ENCODE measurements at places on chromosomes 5 and 9.

- DNase-seq = no peak
Measured at GRCh38 chr5:80607832-80608231, 37.8 kb upstream of the ANKRD34B start.

DNA sequence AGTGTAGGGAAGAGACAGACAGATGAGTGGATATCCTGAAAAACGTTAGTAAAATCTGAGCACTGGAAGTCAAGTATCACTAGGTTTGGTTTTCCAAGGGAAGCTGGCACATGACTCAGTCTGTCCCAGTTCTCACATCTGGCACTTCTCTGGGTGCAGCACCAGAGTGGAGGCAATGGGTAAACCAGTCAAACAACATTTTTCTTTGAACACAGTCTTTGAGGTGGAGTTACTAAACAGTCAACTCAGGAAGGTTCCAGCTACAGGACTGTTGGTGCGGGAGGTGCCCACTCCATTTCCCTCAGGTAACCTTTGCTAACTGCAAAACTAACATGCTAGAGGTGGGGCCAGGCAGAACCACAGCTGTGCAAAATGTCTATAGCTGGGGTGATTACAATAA, 301.4 kb upstream of the RFX3 start:
- peak; percentile 77 for DNase-seq

GRCh38 chr5:77423022-77423750, 68.9 kb downstream of the WDR41 start:
- no peak for DNase-seq

DNA sequence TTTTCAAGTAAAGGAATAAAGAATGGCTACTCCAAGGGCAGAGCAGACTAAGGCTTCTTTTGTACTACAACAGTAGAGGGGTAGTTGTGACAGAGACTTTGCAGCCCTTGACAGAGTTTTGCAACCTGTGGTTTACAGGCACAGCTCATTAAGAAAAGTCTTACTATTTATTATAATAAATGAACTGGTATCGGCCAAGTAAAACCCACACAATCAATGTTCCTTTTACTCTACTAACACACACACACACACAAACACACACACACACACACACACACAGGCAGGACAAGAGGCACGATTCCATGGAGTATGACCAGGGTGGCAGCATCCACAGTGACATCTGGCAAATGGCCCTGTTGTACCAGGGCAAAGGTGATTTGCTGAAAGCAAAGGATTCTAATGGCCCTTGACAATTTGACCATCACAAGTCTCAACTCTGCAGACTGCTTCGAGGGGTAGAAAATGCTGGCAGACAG, 59.1 kb upstream of the GOLPH3 start:
- DNase-seq = no peak

- DNase-seq = no peak
Measured at GRCh38 chr9:117672369-117672768, 31.8 kb upstream of the TLR4 start.

DNA sequence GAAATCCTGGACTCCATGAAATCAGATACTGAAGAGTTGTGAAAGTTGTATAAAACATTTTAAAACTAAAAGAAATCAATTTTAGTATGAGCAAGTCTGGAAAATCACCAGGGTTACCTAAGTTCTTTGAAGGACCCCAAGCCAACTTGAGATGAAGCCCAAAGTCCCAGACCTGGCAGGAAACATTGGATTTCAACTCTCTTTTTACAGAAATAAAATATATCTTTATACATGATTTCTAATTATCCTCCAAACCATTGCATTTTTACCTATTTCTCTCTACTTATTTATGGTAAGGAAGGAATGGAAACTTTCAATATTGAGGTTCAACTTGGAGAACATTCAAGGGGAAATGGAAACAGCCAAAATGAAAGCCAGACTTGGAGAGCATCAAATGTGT, 390.6 kb upstream of the C9orf72 start:
- DNase-seq = no peak

- DNase-seq = no peak
Measured at GRCh38 chr9:627336-627970, 214.0 kb upstream of the DMRT1 start.

DNA sequence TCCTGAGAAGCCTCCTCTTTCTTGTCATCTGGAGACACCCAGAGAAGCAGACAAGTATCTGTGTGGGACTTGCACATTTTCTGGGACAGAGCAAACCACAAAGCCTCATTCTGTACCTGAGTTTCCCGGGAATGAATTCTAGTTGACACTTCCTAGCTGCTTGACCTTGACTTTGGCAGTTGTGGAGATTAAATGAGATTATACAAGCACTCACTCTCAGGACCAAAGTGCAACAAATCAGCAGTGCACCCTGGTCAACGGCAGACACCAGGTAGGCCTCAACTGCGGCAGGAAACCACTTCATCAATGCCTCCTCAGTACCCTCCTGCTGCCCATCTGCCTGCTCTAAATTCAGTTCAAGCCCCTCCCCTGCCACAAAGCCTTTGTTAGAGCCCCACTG, 114.7 kb upstream of the PANK3 start:
- no peak for DNase-seq

DNA sequence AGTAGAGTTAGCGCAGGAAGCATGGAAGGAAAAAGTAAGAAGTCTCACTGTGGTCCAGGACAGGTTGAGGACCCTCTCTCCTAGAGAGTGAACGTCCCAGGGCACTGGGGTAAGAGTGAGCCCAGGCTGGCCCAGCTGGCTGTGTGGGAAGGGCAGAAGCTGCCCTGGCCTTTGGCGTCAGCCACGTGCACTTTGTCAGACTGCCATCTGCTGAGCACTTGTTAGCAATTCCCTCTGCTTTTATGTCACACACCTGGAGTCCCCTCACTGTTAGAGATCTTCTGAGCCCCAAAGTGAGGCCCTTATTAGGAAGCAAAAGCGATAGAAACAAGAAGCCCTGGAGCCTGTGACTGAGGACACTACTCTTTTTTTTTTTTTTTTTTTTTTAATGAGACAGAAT, 79.1 kb downstream of the UGCG start:
- DNase-seq = peak; percentile 10

GRCh38 chr9:251398-251797, 36.7 kb downstream of the DOCK8 start:
- no peak for DNase-seq

GRCh38 chr5:134095887-134096589, 18.4 kb upstream of the TCF7 start:
- no peak for DNase-seq

DNA sequence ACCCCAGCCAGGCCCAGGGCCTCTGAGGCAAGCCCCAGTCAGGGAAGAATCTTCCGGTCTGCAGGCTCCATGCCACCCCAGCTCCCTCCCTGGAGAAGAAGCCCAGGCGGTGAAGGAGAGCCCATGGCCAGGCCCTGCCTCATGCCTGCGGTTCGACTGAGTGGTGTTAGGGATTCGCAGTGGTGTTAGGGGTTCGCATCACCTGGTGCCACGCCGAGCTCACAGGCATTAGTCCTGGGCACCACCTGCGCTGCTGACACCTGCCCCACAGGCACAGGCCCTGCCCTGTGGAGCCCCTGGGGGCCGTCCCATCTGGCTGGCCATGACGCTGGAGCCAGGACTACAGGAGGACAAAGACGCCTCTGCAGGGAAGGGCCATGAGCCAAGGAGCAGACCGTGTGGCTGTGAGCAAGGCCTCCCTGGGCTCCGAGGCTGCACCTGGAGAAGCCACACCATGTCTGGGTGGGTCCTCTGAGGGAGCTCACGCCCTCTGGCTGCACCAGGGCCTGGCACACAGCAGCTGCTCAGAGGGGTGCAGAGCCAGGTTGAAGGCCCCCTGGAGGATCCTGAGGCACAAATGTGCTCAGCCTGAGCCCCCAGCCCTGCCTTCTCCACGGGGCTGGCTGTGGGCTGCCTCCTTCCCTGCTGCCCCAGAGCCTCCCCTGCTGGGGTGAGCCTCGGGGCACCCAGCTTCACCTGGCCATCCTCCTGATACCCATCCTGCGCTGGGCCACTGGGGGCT, 27.6 kb upstream of the RNF130 start:
- no peak for DNase-seq

DNA sequence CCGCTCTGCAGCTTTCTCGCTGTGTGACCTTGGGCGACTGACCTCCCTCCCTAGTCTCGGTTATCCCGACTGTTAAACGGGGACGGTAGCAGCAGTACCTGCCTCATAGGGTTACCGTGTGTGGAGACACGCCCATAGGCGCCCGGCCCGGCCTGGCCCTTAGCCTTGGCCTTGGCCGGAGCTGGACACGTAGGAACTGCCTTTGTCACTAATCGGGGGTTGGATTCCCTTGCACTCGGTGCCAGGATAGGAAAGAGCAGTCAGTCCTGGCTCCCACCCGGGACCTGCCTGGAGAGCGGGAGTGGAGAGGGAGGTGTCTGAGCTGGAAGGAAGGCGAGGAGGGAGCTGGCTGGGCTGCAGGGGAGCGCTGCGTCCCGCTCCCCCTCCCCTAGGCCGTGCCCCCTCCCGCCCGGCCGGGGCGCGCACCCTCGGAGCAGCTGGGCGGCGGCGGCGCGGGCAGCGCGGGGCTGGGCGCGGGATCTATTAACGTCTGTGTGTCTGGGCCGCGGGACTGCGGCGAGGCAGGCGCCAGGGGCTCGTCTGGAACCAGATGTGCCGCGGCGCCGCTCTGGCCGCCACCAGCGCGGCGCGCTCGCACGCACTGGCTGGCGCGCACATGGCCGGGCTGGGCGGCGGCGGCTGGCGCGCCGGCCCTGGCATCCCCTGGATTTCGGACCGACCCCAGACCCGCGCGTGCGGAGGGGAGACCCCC, 31.7 kb downstream of the PRRX2 start:
- no peak for DNase-seq

DNA sequence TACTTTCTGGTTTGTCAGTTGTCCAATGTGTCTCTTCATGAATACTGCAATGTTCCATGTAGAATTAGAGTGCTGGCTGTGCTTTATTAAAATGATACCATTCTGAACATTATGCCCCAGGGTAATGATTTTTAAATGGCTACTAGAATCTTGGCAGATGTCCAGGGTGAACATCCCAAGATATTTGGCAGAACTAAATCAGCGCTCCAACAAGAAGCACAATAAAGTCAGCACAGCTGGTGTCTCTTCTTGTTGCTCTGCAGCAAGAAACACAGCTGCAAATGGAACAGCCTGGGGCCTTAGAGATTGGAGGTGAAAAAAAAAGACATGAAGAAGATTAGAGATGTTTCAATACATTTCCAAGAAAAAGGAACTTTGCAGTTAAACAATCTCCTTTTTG, 248.3 kb downstream of the CDH18 start:
- no peak for DNase-seq

GRCh38 chr5:61887271-61887670, 418.7 kb upstream of the KIF2A start:
- no peak for DNase-seq

DNA sequence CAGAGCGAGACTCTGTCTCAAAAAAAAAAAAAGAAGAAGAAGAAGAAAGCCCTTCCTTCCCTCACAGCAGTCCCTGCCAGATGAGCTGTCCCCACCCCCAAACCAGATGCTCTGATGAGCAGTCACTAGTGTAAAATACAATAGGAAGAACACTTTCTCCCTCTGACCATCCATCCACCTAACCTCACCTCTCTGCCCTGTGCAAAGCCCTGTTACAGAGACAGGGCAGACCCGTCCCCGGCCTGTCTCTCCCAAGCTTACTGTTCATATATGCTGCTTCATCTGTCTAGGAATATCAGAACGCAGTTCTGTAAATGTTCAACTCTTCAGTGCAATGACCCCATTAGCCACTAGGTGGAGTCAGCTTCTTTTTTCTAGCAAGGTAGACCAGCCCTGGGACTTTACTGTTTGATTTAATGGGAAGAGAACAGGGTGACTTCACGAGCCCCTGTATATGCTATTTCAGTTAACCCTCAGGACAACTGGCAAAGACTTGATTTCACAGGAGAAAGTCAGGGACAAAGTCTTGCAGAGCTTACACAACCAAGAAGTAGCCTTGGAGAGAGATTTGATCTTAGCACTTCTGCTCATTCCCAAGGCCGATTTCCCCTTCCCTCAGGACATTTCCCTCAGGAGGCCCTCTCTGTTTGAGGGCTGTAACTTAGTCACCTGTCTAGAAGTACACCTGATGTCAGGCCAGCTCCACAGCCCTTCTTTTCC, 14.9 kb upstream of the FGFR4 start:
- DNase-seq = peak; percentile 51

GRCh38 chr5:124981901-124982300, 235.5 kb upstream of the ZNF608 start:
- no peak for DNase-seq

DNA sequence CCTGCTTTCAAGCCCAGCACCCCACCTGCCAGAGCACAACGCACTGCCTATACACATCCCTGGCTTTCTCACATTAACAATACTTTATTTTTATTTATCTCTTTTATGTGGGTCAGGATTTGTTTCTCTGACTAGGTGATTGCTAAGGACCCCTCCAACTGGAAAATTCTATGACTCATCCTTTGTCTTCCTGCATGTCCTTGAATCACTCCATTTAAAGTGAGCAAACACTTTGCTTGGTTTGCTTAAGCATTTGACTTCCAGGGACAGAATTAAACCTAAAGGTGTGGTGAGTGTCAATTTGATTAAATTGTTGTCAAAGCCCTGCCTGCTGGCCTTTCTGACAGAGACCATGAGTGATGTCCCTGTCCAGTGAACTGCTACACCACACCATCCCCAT, 536.5 kb upstream of the BRINP1 start:
- no peak for DNase-seq
